Activated T-helper 2 cell treated with anti-CD3 and anti-CD28 coated beads, Interferon-gamma antibody, Interleukin-2, Interleukin-4, amounts not matched to agents 10 μg/mL and 5 μg/mL and 100 μg/mL, durations not matched to agents 14 hours and 24 hours and 36 hours (primary cell): ENCODE measurements at places on chromosomes 7 and 10.

DNA sequence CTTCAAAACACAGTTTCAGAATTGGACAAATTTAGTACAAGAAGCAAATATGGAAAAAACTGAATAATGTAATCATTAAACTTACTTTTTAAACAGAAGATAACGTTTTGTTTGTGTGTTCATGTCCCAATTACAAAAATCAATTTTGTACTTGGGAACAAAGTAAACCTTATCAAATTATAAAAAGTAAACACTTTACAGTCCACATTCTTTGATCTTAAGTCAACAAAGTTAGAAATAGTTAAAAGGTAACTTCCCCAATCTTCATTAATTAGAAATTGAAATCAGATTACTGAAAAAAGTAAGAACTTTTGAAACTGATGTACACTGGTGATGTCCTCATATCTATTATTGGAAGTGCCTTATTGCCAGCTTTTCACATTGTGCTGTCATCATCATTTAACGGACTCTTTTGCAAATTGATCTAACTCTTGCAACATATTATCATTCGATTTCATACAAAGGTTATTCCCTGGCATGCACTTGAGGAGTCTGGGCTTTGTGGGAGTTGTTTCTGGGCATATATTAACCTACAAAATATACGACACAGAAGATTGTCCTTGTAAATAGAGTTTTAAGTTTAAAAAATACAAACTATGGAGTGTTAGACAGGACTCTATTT is 15.1 kb upstream of the CYP2E1 start:
- no peak overlapping the region for H3K4me3 ChIP-seq
- H3K4me1 ChIP-seq, result no peaks in the 10 kb centered on the region
- DNase-seq, result no peak
- H3K27ac ChIP-seq, result no peak overlapping the region

- H3K4me3 ChIP-seq, result no peak overlapping the region
- H3K27ac ChIP-seq, result peak overlapping the region; percentile 39
- peaks cover 62% of the 10 kb centered on the region for H3K36me3 ChIP-seq
- peaks cover 58% of the 10 kb centered on the region for H3K4me1 ChIP-seq
- no peak for DNase-seq
- H3K27me3 ChIP-seq, result no peaks in the 10 kb centered on the region
These were observed 52.8 kb downstream of the CDK6 start for GRCh38 chr7:92783260-92784201.

- H3K4me3 ChIP-seq, result no peak overlapping the region
- H3K4me1 ChIP-seq, result no peaks in the 10 kb centered on the region
- H3K27me3 ChIP-seq, result peaks cover 4% of the 10 kb centered on the region
- no peaks in the 10 kb centered on the region for H3K36me3 ChIP-seq
- DNase-seq, result no peak
- no peak overlapping the region for H3K27ac ChIP-seq
These were observed 79.7 kb upstream of the FAM3C start for GRCh38 chr7:121475806-121476205.

DNA sequence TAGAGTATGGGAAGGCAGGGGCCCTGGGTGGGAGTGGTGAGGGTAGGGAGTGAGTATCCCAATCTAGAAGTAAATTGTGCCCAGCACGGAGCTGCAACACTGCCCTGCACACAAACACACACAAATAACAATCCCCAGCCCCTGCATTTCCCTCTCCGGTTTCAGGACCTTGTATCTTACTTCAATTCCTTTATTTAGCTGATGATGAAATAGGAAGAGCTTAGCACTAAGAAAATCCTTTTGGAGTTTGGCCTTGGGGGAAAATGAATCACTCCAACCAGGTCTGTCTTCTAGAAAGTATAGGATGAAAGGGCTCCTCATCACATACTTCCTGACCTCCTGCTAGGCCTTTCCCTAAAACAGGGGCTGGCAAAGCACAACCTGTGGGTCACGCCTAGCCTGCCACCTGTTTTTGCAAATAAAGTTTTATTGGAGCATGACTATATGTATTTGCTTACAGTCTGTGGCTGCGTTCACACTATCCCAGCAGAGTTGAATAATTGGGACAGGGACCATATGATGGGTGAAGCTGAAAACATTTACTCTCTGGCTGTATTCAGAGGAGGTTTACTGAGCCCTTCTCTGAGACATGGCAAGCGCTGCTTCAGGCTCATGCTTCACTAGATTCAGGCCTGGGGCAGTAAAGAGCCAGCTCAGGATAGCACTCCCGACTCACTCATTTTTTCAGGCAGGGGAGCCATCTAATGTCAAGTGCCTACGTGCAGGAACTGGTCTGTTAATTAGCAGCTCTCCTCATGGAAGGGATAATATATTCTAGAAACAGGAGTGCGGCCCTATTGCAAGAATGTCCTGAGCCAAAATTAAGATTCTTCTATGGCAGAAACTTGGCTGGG is 111.0 kb downstream of the EGFR start:
- DNase-seq, result no peak
- peaks cover 21% of the 10 kb centered on the region for H3K4me1 ChIP-seq
- peaks cover 8% of the 10 kb centered on the region for H3K27me3 ChIP-seq

DNA sequence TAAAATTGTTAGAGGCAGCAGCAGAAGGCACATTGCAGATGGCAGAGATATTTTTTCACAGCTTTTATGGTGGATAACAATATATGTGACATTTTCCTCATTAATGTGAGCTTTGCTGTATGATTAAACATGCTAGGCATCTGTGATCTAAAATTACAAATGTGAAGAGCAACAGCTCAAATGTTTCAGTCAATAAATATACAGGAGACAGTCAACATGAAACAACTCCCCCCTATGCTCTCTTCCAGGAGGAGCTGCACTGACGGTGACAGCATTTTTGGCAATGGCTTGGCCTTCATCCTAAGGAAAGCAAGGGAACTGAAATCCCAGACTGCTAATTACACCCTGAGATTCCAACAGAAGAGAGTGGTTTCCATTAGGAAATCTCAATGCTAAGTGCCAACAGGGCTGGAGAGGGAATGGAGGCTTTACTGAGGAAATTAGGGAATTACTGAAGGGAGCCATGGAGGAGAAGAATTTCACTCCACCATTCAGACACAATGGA is 51.4 kb upstream of the GRB10 start:
- peaks cover 44% of the 10 kb centered on the region for H3K27me3 ChIP-seq
- H3K36me3 ChIP-seq, result no peaks in the 10 kb centered on the region
- no peak overlapping the region for H3K27ac ChIP-seq
- DNase-seq, result no peak
- peaks cover 37% of the 10 kb centered on the region for H3K4me1 ChIP-seq

DNA sequence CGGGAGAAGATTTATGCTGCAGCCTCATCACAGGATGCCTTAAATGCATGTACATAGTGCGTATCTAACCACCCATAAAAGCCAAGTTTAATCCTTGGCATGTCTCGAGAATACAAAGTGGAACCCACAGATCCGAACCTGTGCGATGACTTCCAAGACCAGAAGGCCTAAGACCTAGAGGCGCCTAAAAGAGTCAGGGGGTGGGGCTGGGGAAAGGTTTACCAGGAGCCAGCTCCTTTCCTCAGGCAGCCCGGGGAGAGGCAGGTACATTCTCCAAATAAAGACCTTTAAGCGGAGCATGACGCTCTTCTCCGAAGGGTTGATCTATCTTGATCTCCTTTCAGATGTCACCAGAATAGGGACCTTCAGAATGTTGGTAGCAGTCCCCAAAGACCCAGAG is 9.7 kb downstream of the SP8 start:
- no peak overlapping the region for H3K4me3 ChIP-seq
- no peak overlapping the region for H3K27ac ChIP-seq
- no peak for DNase-seq
- H3K27me3 ChIP-seq, result peaks cover 68% of the 10 kb centered on the region

DNA sequence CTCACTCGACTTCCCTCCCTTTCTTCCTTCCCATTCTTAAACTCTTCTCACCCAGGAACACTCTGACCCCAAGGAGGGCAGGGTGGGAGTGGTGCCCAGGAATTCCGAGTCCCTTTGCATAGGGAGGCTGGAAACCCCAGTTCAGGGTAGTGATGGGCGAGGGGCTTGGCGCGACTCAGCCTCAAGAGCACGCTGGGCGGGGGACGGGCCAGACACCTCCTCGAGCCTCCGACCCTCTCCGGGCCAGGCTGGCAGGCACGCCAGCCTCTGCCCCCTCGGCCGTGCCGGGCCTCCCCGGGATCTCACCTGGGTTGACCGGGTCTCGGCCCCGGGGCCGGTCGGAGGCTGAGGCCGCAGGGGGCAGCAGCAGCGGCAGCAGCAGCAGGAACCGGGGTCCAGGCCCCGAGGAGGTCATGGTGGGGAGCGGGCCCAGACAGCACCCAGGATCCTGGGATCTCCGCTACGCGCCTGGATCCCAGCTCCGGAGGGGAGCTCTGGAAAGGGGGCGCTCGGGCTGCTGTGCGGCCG is 457 bp downstream of the PLOD3 start:
- peaks cover 22% of the 10 kb centered on the region for H3K4me1 ChIP-seq
- H3K27me3 ChIP-seq, result no peaks in the 10 kb centered on the region

GRCh38 chr7:99863847-99864440 is 12.9 kb downstream of the OR2AE1 start:
- H3K27ac ChIP-seq, result no peak overlapping the region
- H3K27me3 ChIP-seq, result peaks cover 25% of the 10 kb centered on the region
- H3K36me3 ChIP-seq, result no peaks in the 10 kb centered on the region
- no peak overlapping the region for H3K4me3 ChIP-seq
- no peaks in the 10 kb centered on the region for H3K4me1 ChIP-seq

DNA sequence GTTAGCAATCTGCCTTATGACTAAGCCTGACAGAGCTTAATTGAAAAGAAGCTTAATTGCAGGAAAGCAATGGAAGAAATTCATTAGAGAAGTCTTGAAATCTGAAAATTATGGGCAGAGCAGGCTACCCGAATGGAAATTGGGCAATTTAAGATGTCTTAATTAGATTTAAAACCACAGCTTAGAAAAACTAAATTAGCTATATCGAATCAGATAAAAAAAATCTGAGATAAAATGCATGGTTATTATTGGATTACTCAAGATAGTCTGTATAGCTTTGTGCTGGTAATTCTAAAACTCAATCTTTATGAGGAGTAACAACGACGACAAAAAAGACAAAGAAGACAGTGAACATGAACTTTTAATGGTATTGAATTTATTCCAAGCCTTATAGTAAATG is 248.1 kb upstream of the LRRN3 start:
- no peak overlapping the region for H3K27ac ChIP-seq
- no peaks in the 10 kb centered on the region for H3K36me3 ChIP-seq

- H3K36me3 ChIP-seq, result no peaks in the 10 kb centered on the region
- peak overlapping the region; percentile 66 for H3K4me3 ChIP-seq
- peak overlapping the region; percentile 81 for H3K27ac ChIP-seq
- H3K27me3 ChIP-seq, result no peaks in the 10 kb centered on the region
- no peak for DNase-seq
- peaks cover 45% of the 10 kb centered on the region for H3K4me1 ChIP-seq
These were observed 115.5 kb upstream of the ZNF438 start for GRCh38 chr10:31147210-31147608.

DNA sequence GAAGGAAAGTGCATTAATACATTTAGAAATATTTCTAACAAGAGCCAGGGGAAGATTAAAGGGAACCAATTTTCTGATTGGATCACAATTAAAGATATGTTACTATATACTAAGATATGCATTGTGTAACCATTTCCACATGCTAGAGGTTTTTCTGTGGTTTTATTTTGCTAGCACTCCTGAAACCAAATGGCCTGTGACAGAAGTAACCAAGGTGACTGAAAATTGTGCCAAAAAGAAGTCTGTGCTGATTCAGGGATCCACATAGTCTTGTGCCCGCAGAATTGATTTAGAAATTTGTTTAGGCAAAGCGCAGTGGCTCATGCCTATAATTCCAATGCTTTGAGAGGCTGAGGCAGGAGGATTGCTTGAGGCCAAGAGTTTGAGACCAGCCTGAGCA is 1.8 kb downstream of the CC2D2B start:
- peaks cover 18% of the 10 kb centered on the region for H3K4me1 ChIP-seq
- H3K27ac ChIP-seq, result no peak overlapping the region
- no peak for DNase-seq
- peaks cover 25% of the 10 kb centered on the region for H3K27me3 ChIP-seq
- peaks cover 8% of the 10 kb centered on the region for H3K36me3 ChIP-seq

DNA sequence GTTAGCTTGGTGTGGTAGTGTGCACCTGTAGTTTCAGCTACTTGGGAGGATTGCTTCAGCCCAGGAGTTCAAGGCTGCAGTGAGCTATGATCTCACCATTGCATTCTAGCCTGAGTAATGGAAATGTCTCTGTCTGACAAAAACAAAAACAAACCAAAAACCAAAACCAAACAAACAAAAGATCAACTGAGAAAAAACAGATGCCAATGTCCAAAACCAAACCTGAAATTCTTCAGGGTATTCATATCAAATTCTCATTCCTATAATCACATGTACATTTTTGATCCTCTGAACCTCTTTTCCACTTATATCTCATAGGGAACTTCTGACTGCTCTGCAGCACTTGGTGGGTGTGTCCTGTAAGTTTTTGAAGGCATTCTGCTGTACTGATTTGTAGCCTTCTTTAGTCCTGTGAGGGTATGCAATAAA is 87.0 kb downstream of the CDK6 start:
- peaks cover 48% of the 10 kb centered on the region for H3K4me1 ChIP-seq
- no peak overlapping the region for H3K4me3 ChIP-seq
- H3K27ac ChIP-seq, result peak overlapping the region; percentile 61
- H3K36me3 ChIP-seq, result peaks cover 75% of the 10 kb centered on the region

GRCh38 chr7:105245398-105246114 is 143.2 kb downstream of the SRPK2 start:
- H3K27ac ChIP-seq, result no peak overlapping the region
- peaks cover 7% of the 10 kb centered on the region for H3K4me1 ChIP-seq
- H3K27me3 ChIP-seq, result no peaks in the 10 kb centered on the region
- H3K36me3 ChIP-seq, result peaks cover 8% of the 10 kb centered on the region

- no peak for DNase-seq
- H3K4me1 ChIP-seq, result no peaks in the 10 kb centered on the region
- no peak overlapping the region for H3K27ac ChIP-seq
These were observed 133.5 kb upstream of the MBL2 start for GRCh38 chr10:52906046-52906445.

- H3K36me3 ChIP-seq, result no peaks in the 10 kb centered on the region
- DNase-seq, result no peak
- no peak overlapping the region for H3K4me3 ChIP-seq
- H3K4me1 ChIP-seq, result no peaks in the 10 kb centered on the region
These were observed 65.3 kb downstream of the SGCE start for GRCh38 chr7:94590526-94591162.

- no peaks in the 10 kb centered on the region for H3K36me3 ChIP-seq
- H3K27ac ChIP-seq, result no peak overlapping the region
- no peak overlapping the region for H3K4me3 ChIP-seq
- H3K27me3 ChIP-seq, result peaks cover 10% of the 10 kb centered on the region
- no peaks in the 10 kb centered on the region for H3K4me1 ChIP-seq
These were observed 79.5 kb upstream of the INSYN2A start for GRCh38 chr10:127275793-127276450.

- H3K4me1 ChIP-seq, result peaks cover 28% of the 10 kb centered on the region
- no peak for DNase-seq
- no peaks in the 10 kb centered on the region for H3K27me3 ChIP-seq
- no peak overlapping the region for H3K4me3 ChIP-seq
These were observed 23.9 kb upstream of the CALD1 start for GRCh38 chr7:134755422-134756022.

- H3K27me3 ChIP-seq, result no peaks in the 10 kb centered on the region
- H3K4me1 ChIP-seq, result peaks cover 14% of the 10 kb centered on the region
- H3K27ac ChIP-seq, result peak overlapping the region; percentile 39
- no peak overlapping the region for H3K4me3 ChIP-seq
These were observed 99.5 kb upstream of the TNRC18 start for GRCh38 chr7:5523052-5523711.
